Activated naive CD8-positive, alpha-beta T cell treated with anti-CD3 and anti-CD28 coated beads, Interleukin-2, amount 50 U/mL, for 16 hours (primary cell): ENCODE measurements at places on chromosomes 4 and X.

- DNase-seq, result no peak
Measured at GRCh38 chr4:98630737-98631454, 27.5 kb downstream of the TSPAN5 start.

GRCh38 chr4:146462251-146462650, 59.5 kb downstream of the SLC10A7 start:
- no peak for DNase-seq

- DNase-seq, result no peak
Measured at GRCh38 chr4:98838977-98839618, 89.8 kb downstream of the EIF4E start.

- DNase-seq, result no peak
Measured at GRCh38 chr4:154471032-154471431, 20.6 kb downstream of the DCHS2 start.

- no peak for DNase-seq
Measured at GRCh38 chr4:91058345-91058744, 931.2 kb downstream of the CCSER1 start.

DNA sequence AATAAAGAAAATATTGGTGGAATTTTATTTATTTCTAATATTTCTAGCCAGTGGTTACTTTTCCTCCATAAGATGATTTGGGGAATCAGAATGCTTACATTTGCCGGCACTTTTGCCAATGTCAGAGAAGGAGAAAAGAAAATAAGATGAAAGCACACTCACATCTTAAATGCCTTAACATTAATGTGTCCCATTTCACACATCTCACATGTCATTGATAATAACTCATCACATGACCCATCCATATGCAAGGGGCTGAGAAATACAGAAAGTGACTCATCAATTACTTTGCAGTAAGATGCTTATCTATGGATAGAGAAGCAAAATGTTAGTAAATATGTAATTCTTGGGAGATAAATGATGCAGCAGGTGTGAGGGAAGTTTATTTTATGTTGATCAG, 1531.0 kb downstream of the PCDH7 start:
- DNase-seq, result no peak

GRCh38 chrX:137034508-137034872, 695 bp upstream of the GPR101 start:
- DNase-seq, result no peak

DNA sequence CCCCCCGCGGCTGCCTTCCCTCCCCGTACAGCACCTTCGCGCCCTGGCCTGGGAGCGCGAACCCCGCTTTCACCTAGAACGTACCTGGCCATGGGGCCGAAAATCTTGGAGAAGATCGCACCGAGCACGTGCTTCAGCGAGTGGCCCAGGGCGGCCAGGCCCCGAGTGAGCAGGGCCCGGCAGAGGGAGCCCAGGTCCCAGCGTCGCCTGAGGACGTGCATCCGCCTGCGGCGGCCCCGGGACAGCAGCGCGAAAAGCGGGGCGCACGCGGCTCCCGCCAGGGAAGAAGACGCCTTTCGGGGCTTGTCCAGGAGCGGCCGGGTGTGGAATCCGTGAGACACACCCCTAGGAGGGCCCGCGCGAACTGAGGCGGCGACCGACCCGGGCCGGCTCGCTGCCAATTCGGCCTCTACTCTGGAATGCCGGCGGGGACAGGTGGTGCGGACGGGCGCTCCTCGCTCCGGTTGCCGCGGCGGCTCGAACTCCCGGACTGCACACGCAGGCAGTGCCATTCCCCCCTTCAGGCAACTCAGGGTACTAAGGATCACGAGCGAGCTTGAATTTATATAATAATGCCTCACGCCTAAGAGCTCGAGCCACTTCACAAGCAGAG, at the start of gene HS6ST2:
TSS of gene HS6ST2 (minus strand) at position 539 of the 613 bp plus-strand sequence.
- DNase-seq, result no peak

DNA sequence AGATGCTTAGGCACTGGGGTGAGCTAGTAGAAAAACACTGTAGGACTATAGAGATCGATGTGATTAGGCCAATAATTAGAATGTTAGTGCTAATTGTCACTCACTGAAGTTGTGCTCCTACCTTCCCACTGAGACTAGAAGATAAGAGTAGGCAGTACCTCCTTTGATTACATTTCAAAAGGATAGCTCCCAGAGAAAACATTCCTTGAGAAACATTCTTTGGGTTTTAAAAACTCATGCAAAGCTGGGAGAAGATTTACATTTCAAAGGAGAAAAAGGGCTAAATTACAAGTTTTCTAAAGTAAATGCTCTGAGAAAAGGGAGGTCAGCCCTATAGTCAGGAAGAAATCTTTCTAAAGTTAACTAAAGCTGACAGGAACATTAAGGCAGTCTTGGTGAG, 860.3 kb upstream of the NDST4 start:
- DNase-seq, result no peak

GRCh38 chr4:52657618-52658501, 1.2 kb downstream of the USP46 start:
- DNase-seq, result no peak

- no peak for DNase-seq
Measured at GRCh38 chr4:128347175-128347868, 59.7 kb upstream of the PGRMC2 start.

DNA sequence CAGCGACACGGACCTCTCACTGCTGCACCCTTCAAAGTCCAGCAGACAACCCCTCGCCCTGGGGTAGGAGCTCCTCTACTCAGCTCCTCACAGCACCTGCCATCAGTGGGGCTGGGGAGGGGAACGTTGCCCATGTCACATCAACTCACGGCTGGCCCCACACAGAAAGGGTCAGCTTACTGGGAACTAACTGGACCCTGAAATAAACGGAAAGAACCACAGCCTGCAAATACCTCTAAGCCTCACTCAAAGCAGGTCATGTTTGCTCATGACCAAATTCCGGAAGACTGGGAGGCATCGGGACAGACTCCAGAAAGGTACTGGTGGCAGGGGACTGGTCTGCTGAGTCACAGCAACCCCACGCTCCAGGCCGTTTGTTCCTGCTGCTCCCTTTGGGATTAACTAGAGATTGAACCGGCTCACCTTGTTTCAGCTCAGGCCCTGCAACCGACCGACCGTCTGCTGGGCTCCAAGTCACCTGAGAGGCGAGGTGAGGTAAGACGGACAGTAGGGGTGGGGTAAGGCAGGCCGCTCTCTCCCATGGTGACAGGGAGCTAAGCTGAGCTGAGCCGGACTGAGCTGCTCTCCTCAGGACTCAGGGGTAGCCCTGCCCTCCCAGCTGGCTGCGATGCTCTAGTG, 5.6 kb downstream of the G6PD start:
- DNase-seq, result no peak

DNA sequence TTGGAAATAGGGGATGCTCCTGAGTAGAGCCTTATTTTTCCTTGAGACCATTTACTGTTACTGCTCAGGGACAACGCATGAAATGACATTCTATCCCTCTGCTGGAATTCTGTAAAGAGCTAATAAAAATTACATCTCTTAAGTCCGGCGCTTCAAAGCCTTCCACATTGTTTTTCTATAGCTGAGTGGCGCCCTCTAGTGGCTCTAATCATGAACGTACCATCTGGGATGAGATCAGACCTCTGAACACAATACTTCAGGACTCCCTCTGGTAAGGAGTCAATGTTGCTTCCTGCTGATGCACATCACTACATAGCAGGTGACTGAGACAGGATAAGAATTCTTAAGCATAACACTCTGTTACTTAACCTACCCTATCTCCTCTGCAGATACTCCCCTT, 6.0 kb downstream of the HMGN5 start:
- peak; percentile 3 for DNase-seq

GRCh38 chr4:169013396-169013795, 3.3 kb upstream of the CBR4 start:
- no peak for DNase-seq

DNA sequence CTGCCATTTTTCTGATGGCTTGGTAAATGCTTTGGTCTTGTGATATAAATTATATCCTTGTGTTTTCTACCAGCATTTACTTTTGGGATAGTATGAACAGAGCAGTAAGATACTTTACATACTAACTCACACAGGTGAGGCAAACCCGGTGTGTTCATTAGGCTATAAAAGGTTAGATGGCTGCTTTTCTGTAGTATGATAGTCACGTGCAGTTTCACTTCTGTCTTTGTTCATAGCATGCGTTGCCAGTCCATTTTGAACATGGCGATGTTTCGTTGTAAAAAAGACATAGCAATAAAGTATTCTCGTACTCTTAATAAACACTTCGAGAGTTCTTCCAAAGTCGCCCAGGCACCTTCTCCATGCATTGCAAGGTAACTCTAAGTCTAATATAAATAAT, 88.4 kb downstream of the KLHL8 start:
- DNase-seq, result no peak

DNA sequence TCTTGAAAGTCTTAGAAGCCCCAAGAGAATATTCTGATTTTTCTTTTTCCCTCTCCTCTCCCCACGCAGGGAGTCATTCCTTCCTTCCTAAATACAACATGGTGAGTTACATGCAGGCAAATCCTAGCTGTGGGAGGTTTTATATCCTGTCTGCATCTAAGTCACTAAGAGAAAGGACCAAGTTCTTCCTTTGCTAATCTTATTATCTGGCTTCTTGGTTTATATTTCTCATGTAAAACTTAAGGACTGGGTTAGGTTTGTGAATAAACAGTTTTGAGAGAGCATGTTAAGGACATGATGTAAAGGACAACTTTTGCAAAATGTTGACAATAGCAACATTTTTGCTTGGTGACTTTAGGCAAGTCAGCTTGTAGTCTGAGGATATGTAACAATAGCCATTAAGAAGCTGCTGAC, 5.1 kb upstream of the CXCL9 start:
- DNase-seq, result no peak

GRCh38 chr4:79551555-79551954, 143.5 kb upstream of the GK2 start:
- DNase-seq, result no peak

DNA sequence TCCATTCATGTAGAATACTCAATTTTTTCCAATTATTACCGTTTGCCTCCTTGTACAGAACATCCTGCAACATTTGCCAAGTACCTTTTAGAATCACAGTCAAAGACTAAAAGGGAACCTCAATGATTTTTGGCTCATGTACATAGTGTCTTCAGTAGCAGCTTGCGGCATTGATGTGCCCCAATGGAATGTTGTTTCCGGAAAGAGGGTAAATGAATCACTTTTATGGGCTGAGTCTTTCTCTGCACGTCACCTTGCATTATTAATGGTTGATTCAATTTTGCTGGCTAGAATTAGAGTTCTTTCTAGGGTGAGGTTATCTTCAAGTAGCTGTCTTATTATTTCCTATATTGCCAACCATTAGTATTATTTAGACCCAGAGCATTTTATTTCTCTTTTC, 116.9 kb upstream of the GABRA2 start:
- DNase-seq, result no peak

DNA sequence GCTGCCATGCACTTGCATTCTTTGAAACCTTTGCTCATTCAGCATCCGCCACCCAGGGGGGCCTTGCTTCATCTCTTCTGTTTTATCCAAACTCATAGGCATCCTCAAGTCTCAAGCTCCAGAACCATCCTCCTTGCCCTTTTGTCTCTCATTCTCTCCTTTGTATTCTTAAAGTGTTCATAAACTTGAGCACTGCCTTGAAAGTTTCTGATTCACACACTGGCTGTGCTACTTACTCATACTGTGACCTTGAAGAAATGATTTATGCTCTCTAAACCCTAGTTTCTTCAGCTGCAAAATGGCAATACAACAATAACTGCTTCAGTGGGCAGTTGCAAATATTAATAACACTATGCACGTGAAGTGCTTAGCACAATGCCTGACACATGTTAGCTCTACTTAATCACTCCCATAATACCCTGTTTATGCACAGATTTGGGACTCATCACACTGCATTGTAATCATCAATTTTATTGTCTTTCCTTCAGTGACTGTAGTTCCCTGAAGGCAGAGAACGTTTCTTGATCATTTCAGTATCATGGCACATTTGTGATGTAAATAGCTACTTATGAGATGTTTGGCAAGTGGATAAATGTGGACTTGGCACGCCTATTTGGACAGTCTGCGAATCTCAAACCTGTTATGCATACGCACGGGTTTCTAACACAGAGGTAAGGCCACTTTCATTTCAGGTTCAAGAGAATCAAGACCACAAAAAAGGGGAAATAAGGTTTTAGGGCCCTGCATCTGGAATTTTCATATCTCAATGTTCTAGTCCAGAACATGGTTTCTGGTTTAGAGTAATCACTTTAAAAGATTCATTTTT, 291.0 kb downstream of the LDB2 start:
- DNase-seq, result no peak

- DNase-seq, result no peak
Measured at GRCh38 chrX:3407121-3407520, 60.7 kb upstream of the MXRA5 start.

GRCh38 chr4:38455092-38455862, 208.7 kb upstream of the KLF3 start:
- no peak for DNase-seq

GRCh38 chrX:120304256-120304655, 7.0 kb downstream of the TMEM255A start:
- DNase-seq, result no peak

- no peak for DNase-seq
Measured at GRCh38 chr4:75630937-75631329, 605 bp upstream of the CDKL2 start.

- no peak for DNase-seq
Measured at GRCh38 chr4:5460106-5460801, 248.1 kb downstream of the EVC2 start.

- DNase-seq, result no peak
Measured at GRCh38 chr4:76354517-76355473, 48.3 kb downstream of the STBD1 start.

GRCh38 chr4:24770667-24771066, 24.7 kb upstream of the SOD3 start:
- DNase-seq, result no peak

- DNase-seq, result no peak
Measured at GRCh38 chr4:158170691-158171561, 1.9 kb downstream of the GASK1B start.

GRCh38 chr4:20347531-20347930, 95.8 kb downstream of the SLIT2 start:
- no peak for DNase-seq

DNA sequence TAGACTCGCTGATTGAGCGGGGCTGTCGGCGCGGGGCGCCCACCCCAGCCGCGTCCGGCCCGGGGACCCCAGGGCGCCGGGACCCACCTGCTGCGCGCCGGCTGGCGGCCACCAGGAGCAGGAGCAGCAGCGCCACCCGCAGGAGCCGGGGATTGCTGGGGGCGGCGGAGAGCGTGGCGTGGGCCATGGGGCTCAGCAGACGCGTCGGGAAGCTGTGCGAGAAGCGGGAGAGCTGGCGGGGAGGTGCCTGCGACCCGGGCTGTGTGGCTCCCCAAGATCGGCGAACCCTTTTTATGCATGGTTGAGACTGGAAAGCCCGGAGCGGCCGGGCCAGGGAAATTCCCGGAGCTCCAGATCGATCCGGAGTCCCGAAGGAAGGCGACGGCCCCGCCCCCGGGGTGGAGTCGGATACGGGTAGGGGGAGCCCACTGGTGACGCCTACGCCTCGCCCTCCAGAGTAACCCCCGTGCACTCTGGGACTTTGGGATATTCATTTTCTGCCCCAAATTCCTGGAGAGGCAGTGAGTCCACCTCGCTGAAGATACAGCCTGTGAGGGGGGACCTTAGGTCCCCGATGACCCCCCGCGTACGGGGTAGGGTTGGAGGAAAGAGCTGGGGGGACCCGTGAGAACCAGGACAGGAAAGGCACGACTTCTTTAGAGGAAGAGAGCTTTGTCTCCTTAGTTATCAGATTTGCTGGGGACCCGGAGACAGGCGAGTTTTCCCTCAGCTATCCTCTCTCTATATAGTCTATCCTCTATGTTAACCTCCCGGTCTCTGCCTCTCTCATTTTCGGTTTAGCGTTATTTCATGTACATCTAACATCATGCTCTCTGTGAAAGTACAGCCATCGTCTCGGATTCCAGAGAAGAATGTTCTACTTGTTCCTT, at the start of gene CXCL3:
TSS of gene CXCL3 (minus strand) at position 265 of the 890 bp plus-strand sequence. CDS start at position 187, 78 bp downstream.
- DNase-seq, result no peak

GRCh38 chr4:148030193-148030873, 298.4 kb downstream of the ARHGAP10 start:
- DNase-seq, result no peak
